ENCODE measurements at places on chromosomes 3 and 15. TPM values are rescaled to one million over a fixed set of nuclear protein-coding genes. Genes with fewer than 3 reads are reported as not detected.
A peak's percentile ranks its signal among the peaks of the same experiment; 100 is the strongest.

GOLGA8J gene
- total RNA-seq = not detected

CPN2 gene
- total RNA-seq = not detected

CAV3 gene
- total RNA-seq = not detected

STAC gene
- not detected for total RNA-seq

DNA sequence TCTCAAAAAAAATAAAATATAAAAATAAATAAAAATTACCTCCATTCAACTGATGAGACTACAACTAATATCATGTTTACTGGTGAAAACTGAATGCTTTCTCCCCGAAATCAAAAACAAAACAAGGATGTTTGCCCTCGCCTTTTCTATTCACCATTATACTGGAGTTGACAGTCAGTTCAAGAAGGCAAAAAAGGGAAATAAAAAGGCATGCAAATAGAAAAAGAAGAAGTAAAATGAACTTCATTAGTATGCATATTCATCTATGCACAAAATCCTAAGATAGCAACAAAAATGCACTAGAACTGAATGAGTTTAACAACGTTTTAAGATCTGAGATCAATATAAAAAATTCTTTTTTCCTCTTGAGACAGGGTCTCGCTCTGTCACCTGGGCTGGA, 72.7 kb upstream of the FAM174B start:
- no peaks in the 10 kb centered on the region for H3K36me3 ChIP-seq
- peaks cover 2% of the 10 kb centered on the region for H3K4me1 ChIP-seq
- H3K27ac ChIP-seq = no peak overlapping the region
- H3K4me3 ChIP-seq = no peak overlapping the region

GRCh38 chr15:88830016-88830415, 26.8 kb downstream of the ACAN start:
- H3K4me1 ChIP-seq = peaks cover 7% of the 10 kb centered on the region
- H3K27me3 ChIP-seq = peaks cover 5% of the 10 kb centered on the region
- no peak for DNase-seq

- H3K27me3 ChIP-seq = peaks cover 4% of the 10 kb centered on the region
- DNase-seq = no peak
- no peak overlapping the region for H3K27ac ChIP-seq
- H3K4me3 ChIP-seq = no peak overlapping the region
- H3K4me1 ChIP-seq = no peaks in the 10 kb centered on the region
- no peaks in the 10 kb centered on the region for H3K36me3 ChIP-seq
Observed at GRCh38 chr3:105473521-105474223, 107.0 kb downstream of the ALCAM start.

GRCh38 chr3:174206607-174207192, 652.4 kb upstream of the NAALADL2 start:
- no peak for DNase-seq
- no peaks in the 10 kb centered on the region for H3K36me3 ChIP-seq
- no peaks in the 10 kb centered on the region for H3K27me3 ChIP-seq
- H3K4me1 ChIP-seq = no peaks in the 10 kb centered on the region
- H3K27ac ChIP-seq = no peak overlapping the region

DNA sequence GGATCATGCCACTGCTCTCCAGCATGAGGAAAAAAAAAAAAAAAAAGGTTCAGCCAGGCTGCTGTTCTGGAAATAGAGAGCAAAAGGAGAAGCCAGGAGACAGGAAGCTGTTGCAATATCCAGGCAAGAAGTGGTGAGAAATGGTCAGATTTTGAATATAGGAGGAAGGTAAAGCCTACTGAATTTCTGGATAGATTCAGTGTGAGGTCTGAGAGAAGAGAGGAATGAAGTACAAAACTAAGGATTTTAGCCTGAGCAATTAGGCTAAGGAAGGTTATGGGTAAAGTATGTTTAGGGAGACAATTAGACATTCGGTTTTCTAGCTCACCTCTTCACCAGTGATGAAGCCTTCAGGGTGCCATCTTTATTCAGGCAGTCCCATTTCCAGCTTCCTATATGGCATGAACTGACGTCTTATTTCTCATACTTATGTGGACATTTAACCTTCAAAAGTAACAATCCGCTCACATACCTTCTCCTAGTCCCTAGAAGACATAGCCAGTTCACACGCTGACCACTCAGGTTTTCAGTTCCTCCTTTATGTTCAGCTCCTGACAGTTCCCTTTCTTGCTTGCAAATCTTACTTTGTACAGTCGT, 57.2 kb downstream of the KIF9 start:
- DNase-seq = no peak
- H3K27me3 ChIP-seq = no peaks in the 10 kb centered on the region
- H3K36me3 ChIP-seq = no peaks in the 10 kb centered on the region
- no peak overlapping the region for H3K4me3 ChIP-seq
- peaks cover 2% of the 10 kb centered on the region for H3K4me1 ChIP-seq

C3orf49 gene
- total RNA-seq = not detected

GNAT1 gene
- not detected for total RNA-seq

GRCh38 chr3:139123377-139124095, 78.8 kb upstream of the PRR23C start:
- no peak overlapping the region for H3K4me3 ChIP-seq
- H3K27me3 ChIP-seq = no peaks in the 10 kb centered on the region

TRAT1 gene
- total RNA-seq = 61.0 TPM

- DNase-seq = no peak
- H3K36me3 ChIP-seq = no peaks in the 10 kb centered on the region
- no peaks in the 10 kb centered on the region for H3K4me1 ChIP-seq
- no peak overlapping the region for H3K27ac ChIP-seq
- H3K4me3 ChIP-seq = no peak overlapping the region
Observed at GRCh38 chr15:42143866-42144625, 12.4 kb downstream of the PLA2G4F start.

- peaks cover 5% of the 10 kb centered on the region for H3K4me1 ChIP-seq
- H3K4me3 ChIP-seq = no peak overlapping the region
- no peaks in the 10 kb centered on the region for H3K36me3 ChIP-seq
- H3K27me3 ChIP-seq = peaks cover 15% of the 10 kb centered on the region
- no peak for DNase-seq
Observed at GRCh38 chr15:60945196-60945595, 283.9 kb downstream of the RORA start.

GRCh38 chr3:156676768-156677479, 2.5 kb downstream of the TIPARP start:
- peaks cover 58% of the 10 kb centered on the region for H3K4me1 ChIP-seq
- peaks cover 43% of the 10 kb centered on the region for H3K36me3 ChIP-seq
- peak overlapping the region; percentile 91 for H3K4me3 ChIP-seq

ACTC1 gene
- not detected for total RNA-seq

LRIG1 gene
- total RNA-seq = 52.8 TPM

KBTBD13 gene
- not detected for total RNA-seq

TGM5 gene
- total RNA-seq = 0.07 TPM

GAP43 gene
- total RNA-seq = not detected

DNA sequence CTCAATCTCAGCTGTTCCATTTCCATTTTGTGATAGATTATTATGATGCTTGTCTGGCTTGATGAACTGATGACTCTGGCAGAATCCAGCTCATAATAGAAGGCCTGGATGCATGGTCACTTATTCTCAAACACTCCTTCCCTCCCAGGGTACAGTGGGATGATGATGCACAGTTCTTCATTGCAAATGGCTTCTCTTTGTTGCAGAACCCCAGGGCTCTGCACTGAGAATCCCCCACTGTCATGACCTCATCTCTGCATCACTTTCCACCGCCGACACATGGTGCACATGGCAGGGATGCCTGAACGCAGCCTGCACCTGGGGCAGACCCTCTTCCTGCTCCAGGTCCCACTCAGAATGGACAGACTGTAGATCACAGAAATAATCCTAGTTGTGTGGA, 515.6 kb upstream of the NR2F2 start:
- DNase-seq = no peak
- H3K4me3 ChIP-seq = no peak overlapping the region
- H3K36me3 ChIP-seq = no peaks in the 10 kb centered on the region
- H3K27me3 ChIP-seq = peaks cover 11% of the 10 kb centered on the region
- no peaks in the 10 kb centered on the region for H3K4me1 ChIP-seq

- H3K27me3 ChIP-seq = peaks cover 2% of the 10 kb centered on the region
- peak within 1 kb of the TSS; percentile 77 for H3K4me3 ChIP-seq
- peak within 1 kb of the TSS; percentile 71 for H3K27ac ChIP-seq
Observed at GRCh38 chr3:9916734-9917680, at the start of gene IL17RC. TSS of gene IL17RC (plus strand) at chr3:9917098. CDS start at chr3:9917316, 218 bp downstream.

RASGRP1 gene
- total RNA-seq = 94.7 TPM

DNA sequence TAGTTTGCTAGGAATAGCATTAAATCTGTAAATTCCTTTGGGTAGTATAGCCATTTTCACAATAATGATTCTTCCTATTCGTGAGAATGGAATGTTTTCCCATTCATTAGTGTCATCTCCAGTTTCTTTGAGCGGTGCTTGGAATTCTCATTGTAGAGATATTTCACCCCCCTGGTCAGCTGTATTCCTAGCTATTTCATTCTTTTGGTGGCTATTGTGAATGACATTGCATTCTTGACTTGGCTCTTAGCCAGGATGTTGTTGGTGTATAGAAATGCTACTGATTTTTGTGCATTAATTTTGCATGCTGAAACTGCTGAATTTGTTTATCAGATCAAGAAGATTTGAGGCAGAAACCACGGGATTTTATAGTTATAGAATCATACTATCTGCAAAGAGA, 690.5 kb upstream of the ALCAM start:
- no peak overlapping the region for H3K27ac ChIP-seq
- no peaks in the 10 kb centered on the region for H3K27me3 ChIP-seq
- no peaks in the 10 kb centered on the region for H3K4me1 ChIP-seq

- no peak overlapping the region for H3K27ac ChIP-seq
- no peak overlapping the region for H3K4me3 ChIP-seq
- no peak for DNase-seq
- H3K36me3 ChIP-seq = no peaks in the 10 kb centered on the region
- peaks cover 22% of the 10 kb centered on the region for H3K27me3 ChIP-seq
- H3K4me1 ChIP-seq = peaks cover 2% of the 10 kb centered on the region
Observed at GRCh38 chr3:158794936-158795518, 6.8 kb upstream of the MFSD1 start.

OR4F15 gene
- not detected for total RNA-seq

DNA sequence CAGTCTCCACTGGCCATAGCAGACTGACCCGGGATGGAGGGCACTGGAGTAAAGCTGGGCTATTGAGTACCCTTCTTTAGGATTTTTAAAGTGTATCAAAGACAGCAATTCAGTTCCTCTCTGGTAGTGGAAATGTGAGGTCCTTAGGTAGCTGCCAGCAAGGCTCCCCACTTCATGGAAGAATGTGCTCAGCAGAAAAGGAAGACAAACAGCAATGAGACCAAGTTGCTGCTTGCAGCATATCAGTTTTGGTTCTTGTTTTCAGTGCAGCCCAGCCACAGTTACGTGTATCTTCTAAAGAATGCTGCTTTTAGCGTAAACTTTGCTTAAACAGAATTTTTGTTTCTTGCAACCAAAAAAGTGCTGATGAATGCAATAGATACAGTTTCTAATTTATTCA, 374.0 kb upstream of the CBLB start:
- H3K4me3 ChIP-seq = no peak overlapping the region
- peak overlapping the region; percentile 75 for H3K27ac ChIP-seq
- DNase-seq = peak; percentile 60
- peaks cover 14% of the 10 kb centered on the region for H3K4me1 ChIP-seq
- H3K36me3 ChIP-seq = peaks cover 8% of the 10 kb centered on the region

- no peak overlapping the region for H3K27ac ChIP-seq
- no peak overlapping the region for H3K4me3 ChIP-seq
- no peak for DNase-seq
- no peaks in the 10 kb centered on the region for H3K4me1 ChIP-seq
- H3K27me3 ChIP-seq = no peaks in the 10 kb centered on the region
Observed at GRCh38 chr3:154745929-154746328, 315.9 kb upstream of the GPR149 start.

GRCh38 chr3:5126586-5126985, 4.5 kb downstream of the ARL8B start:
- peaks cover 27% of the 10 kb centered on the region for H3K4me1 ChIP-seq
- no peak overlapping the region for H3K4me3 ChIP-seq
- peaks cover 24% of the 10 kb centered on the region for H3K36me3 ChIP-seq
- H3K27ac ChIP-seq = peak overlapping the region; percentile 34
- no peaks in the 10 kb centered on the region for H3K27me3 ChIP-seq

DNA sequence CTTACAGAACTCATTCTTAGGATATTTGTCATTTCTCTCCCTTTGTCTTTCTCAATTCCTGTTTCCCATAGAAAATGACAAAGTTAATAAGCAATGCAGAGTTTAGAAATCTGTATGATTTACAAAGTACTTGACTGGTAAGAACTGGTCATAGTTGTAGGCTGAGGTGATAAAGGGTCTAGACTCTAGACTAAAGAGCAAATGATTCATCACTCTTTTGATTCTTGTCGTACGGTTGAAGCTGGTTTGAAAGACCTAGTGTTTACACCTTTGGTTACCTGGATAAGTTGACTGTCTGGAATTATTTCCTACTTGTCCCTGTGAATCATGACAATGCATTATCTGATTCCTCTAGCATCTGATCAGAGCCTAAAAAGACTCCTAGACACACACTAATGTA, 58.9 kb upstream of the TP63 start:
- no peaks in the 10 kb centered on the region for H3K27me3 ChIP-seq
- peaks cover 26% of the 10 kb centered on the region for H3K4me1 ChIP-seq
- H3K4me3 ChIP-seq = no peak overlapping the region
- DNase-seq = no peak

GPR62 gene
- not detected for total RNA-seq

- peaks cover 90% of the 10 kb centered on the region for H3K4me1 ChIP-seq
- H3K36me3 ChIP-seq = peaks cover 67% of the 10 kb centered on the region
- peak; percentile 61 for DNase-seq
- H3K27ac ChIP-seq = peak overlapping the region; percentile 83
Observed at GRCh38 chr3:16303037-16303575, 38.1 kb downstream of the OXNAD1 start.

- H3K4me3 ChIP-seq = no peak overlapping the region
- no peak for DNase-seq
- no peaks in the 10 kb centered on the region for H3K4me1 ChIP-seq
- H3K27ac ChIP-seq = no peak overlapping the region
- no peaks in the 10 kb centered on the region for H3K36me3 ChIP-seq
Observed at GRCh38 chr15:29283381-29283780, 13.8 kb upstream of the NSMCE3 start.

GRCh38 chr15:38844736-38845135, 280.1 kb upstream of the RASGRP1 start:
- H3K27me3 ChIP-seq = peaks cover 11% of the 10 kb centered on the region
- no peak for DNase-seq
- H3K4me1 ChIP-seq = no peaks in the 10 kb centered on the region
- no peak overlapping the region for H3K27ac ChIP-seq

GRCh38 chr3:111236836-111237713, 165.5 kb downstream of the NECTIN3 start:
- H3K36me3 ChIP-seq = peaks cover 11% of the 10 kb centered on the region
- no peaks in the 10 kb centered on the region for H3K27me3 ChIP-seq
- H3K27ac ChIP-seq = no peak overlapping the region
- DNase-seq = no peak
- H3K4me3 ChIP-seq = no peak overlapping the region

DNA sequence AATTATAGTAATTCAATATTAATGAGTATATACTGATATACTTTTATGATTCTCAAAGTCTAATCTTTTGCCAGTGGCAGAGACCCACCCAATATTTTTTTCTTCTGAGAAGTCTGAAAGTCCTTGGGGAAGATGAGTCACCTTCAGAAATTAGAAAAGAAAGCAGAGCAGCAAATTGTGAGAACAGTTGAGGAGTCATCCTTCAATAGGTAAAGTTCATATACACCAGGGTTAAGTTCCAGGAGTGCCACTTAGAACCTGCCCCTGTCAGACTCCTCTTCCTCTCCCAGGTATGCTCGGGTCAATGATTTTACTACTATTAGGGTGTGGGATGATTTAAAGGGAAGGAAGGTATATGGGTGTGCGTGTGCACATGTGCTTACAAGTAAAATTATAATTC, 7.1 kb downstream of the CLRN1 start:
- DNase-seq = no peak
- H3K27me3 ChIP-seq = peaks cover 21% of the 10 kb centered on the region
- no peak overlapping the region for H3K27ac ChIP-seq
- no peaks in the 10 kb centered on the region for H3K4me1 ChIP-seq
- H3K36me3 ChIP-seq = no peaks in the 10 kb centered on the region
- H3K4me3 ChIP-seq = no peak overlapping the region

SAMD7 gene
- total RNA-seq = not detected

Data from activated CD4-positive, alpha-beta T cell treated with anti-CD3 and anti-CD28 coated beads, Interleukin-2, amount 10 ng/mL, durations not matched to agents 24 days and 14 days (primary cell).